Fibroblast of skin of right quadriceps (primary cell): ENCODE measurements at places on chromosomes 11 and 22.
A peak's percentile ranks its signal among the peaks of the same experiment; 100 is the strongest.

DNA sequence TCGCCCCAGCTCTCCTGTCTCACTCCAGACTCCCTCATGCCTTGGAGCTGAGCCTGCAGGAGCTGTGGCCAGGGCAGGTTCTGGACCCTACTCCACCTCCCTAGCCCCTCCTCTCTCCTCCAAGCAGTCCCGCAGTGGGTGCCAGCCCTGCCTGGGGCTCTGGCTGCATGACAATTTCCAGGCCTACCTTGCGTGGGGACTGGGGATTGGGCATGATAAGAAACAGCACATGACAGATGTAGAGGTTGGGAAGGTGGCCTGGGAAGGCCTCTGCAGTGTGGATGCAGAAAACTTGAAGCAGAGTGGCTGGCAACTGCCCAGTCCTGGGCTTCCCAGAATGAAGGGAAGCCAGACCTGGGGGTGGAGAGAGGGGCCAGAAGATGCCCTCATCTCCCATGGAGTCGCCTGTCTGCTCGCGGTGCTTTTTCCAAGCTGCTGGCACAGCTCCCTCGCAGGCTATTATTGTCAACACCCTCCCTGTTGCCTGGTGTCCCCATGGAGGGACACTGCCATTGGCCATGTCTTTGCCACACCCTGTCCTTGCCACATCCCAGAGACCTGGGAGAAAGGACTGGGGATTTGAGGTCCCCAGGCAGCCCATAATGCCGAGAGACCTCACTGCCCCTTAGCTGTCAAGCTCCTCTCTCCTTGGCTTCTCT is 48.9 kb upstream of the CDON start:
- no peak for DNase-seq

DNA sequence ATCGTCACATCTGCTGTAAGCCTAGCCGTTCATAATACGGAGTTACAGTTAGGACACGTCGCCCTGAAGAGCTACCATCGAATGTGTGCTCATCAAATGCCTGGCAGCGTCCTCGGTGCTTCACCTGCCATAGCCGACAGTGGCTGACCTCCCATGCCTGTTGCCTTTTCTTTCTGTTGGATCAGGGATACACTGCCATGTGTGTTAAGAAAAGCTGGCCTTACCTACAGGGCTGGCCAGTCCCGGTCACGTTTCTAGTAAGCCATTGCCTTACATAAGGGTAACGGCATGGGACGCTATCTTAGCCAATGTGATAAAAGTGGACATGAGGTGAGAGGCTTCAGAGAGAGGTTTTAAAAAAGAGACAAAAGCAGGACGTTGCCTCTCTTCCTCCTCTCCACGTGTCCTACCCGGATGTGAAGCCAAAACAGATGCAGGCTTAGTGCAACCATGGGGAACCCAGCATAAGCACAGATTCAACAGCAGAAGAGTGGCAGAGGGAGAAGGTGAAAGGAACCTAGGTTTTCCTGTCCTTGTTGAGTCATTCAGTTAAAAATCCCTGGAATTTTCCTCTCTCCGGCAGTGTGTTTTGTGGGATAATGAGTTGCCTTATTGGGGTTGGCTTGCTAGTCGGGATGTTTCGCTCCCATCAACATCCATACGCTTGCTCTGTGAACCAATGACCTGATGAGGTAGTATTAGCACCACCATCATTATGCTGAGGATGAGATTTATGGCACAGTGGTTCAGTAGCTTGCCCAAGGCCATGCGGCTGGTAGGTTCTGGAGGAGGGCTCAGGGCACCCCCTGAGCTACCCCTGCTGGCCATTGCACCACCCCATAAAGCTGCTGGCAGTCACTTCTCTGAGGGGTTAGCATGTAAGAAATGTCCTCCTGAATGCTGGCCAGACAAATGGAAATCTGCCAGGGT is 67.4 kb upstream of the B3GAT1 start:
- DNase-seq, result no peak

- no peak for DNase-seq
These were observed 4.2 kb upstream of the CHRDL2 start for GRCh38 chr11:74735365-74735928.

- DNase-seq, result no peak
These were observed 4.6 kb upstream of the PGGHG start for GRCh38 chr11:284105-285020.

- DNase-seq, result no peak
These were observed 193.9 kb upstream of the RAG2 start for GRCh38 chr11:36791957-36792356.

GRCh38 chr11:123111465-123111864 is 49.5 kb upstream of the HSPA8 start:
- DNase-seq, result peak; percentile 56

DNA sequence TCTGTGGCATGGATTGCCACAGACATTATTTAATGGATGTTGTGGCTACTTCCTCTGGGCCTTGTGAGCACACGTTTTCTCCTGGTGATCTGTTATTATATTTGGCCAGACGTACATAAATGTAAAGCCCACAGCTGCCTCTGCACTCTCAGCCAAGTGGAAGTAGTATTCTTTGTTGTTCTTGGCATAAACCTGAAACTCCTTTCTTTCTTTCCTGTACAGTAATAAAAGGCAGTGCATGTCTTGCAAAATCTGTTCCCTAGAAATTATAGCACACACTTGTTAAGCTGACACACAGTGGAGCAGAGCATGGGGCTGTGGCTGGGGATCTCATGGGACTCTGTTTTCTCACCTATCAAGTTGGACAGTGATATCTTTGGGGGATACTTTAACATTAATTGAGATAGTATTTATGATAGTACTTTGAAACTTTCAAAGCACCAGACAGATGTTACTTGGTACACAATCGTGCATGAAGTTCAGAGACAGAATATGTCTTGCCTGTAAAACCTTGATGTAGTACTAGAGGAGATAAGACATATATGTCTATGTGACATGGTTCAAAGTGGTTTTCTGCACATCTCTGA is 20.9 kb downstream of the PANX1 start:
- DNase-seq, result peak; percentile 72

DNA sequence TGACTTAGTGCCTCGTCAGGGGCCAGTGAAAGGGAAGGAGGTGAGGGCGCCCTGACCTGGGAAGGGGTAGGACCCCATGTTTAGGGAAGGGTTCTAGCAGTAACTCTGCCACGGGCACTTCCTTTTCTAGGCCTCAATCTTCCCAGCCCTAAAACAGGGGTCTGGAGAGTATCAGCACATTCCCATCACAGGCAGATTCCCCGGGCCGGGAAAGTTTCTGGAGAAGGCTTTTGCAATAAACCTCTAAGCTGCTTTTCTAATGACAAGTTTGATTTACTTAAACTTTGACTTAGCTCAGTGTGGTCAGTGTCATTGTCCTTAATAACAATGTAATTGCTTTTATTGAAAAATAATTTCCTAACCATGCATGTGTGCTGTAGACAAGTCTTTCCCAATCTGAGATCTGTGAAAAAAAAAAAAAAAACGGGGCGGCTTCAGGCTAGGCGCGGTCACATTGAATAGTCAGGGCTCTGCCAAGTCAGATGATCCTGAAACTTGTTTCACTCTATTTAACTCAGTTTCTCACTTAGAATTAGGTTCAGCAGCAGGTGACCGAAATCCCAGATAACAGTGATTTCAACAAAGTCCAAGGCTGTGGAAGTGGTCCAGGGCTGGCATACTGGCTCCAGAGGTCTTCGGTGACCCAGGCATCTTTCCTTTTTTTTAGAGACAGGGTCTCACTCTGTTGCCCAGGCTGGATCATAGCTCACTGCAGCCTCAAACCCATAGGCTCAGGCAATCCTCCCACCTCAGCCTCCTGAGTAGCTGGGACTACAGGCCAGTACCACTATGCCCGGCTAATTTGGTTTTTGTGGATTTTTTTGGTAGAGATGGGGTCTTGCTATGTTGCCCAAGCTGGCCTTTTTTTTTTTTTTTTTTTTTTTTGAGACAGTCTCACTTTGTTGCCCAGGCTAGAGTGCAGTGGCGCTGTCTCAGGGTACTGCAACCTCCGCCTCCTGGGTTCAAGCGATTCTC is 19.5 kb upstream of the TAB1 start:
- DNase-seq, result no peak

- no peak for DNase-seq
These were observed 300.1 kb downstream of the BUD13 start for GRCh38 chr11:116472651-116473050.

- no peak for DNase-seq
These were observed 14.8 kb upstream of the FAM168A start for GRCh38 chr11:73612601-73613140.

DNA sequence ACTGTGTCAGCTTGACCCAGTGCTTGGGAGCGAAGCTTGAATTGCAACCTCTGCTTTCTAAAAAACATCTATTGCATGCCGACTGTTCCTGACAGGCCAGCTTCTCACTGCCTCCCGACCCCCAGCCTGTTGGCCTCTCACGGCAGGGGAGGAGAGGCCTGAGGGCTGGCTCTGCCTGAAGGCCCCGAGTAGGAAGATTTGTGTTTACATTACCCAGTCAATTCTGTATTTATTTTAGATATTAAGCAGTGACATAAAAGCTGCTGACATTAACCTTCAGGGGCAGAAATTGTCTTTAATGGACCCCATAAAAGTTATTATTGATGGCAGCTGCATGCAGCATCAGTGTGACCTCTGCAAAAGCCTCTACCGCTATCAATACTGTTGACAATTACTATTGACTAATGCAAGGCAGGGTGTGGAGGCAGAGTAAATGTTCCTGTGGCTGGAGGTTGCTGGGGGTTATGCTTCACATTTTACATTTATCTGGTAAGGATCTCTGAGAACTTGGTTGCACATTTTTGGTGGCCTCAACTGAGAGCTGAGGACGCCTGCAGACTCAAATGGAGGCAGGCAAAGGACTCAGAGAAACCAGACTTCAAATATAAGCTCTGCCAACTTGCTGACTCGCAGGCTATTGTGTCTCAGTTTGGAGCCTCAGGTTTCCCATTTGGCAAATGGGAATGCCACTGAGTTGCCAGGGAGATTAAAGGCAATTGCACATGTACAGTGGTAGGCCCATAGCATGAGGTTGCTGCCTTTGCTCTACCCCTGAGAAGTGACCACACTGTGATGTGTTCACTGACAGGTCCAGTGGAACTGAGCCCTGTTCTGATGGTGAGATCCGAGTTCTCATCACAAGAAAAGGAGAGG is 380.5 kb downstream of the TENM4 start:
- no peak for DNase-seq

GRCh38 chr22:24107661-24108060 is 73.6 kb upstream of the SUSD2 start:
- DNase-seq, result peak; percentile 82

- peak; percentile 59 for DNase-seq
These were observed 5.0 kb upstream of the PTPMT1 start for GRCh38 chr11:47560426-47560825.

DNA sequence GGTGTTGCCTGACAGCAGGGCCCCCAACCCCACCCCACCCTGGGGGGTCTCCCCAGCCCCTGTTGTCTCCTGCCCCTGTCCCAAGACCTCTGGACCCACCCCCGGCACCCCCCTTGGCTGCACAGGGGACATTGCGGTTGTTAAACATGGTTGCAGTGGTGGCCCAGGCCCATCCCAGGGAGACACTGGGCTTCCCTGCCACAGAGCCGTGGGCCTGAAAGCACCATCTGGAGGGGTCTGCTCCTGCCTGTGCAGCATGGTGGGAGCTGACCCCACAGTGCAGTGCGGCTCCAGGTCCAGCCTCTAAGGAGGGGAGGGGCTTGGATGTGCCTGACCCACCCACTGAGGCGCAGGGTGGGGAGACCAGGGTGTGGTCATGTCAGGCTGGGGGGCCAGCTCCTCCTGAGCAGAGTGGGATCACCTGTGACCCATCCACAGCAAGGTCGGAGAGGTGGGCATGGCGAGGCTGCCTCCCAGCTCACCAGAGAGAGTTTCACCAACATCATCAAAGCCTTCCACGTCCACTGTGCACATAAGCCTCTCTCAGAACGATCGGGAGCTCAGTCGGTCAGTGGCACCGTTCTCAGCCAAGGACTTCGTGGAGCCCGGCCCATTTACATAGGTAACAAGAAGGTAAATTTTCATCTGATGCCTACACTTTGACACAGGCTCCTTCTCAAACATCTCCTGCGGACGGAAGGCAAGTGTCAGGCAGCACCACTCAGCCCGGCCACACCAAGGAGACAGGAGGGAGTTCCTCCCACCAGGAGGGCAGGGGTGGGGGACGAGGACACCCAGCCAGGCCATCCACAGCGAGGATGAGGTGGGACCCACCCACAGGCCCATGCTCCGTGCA is 201.1 kb downstream of the BRD1 start:
- no peak for DNase-seq

DNA sequence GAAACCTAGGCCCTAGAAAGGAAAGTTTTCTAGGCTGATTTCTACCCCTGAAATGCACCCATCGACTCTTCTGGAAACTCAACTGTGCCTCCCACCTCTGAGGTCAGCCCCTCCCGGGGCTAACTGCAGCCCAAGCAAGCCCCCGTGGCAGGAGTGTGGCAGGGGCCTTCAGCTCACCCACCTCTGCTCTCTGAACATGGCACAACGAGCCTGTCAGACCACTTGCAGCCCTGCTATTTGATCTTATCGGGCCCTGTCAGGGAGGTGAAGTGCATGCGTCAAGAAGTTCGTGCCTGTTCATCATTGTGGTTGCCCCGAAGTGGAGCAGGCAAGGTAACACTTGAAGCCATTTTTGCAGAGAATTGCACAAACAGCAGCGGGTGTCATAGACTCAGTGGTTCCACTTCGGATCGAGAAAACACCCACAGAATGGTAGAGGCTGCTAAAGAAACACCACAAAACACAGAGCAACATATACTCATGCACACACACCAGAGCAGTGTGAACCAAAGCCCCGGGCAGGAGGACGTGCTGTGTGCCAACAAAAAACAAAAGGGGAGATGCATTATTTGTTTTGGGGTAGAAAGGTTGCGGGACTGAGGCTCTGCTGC is 262.7 kb downstream of the ETS1 start:
- DNase-seq, result no peak
